Stimulated activated CD8-positive, alpha-beta memory T cell treated with anti-CD3 and anti-CD28 coated beads, Interleukin-2, amount 100 ng/mL, for 1 hour (primary cell): ENCODE measurements at places on chromosomes 5 and 9.

GRCh38 chr5:150120617-150121447, 34.5 kb upstream of the CSF1R start:
- DNase-seq, result no peak

- DNase-seq, result no peak
Observed at GRCh38 chr5:2861605-2862004, 110.1 kb upstream of the IRX2 start.

- DNase-seq, result no peak
Observed at GRCh38 chr5:77328930-77329647, 118.6 kb downstream of the PDE8B start.

- no peak for DNase-seq
Observed at GRCh38 chr5:63125392-63125791, 546.8 kb downstream of the LRRC70 start.
